NCI-H1092 (cell line): ENCODE measurements at places on chromosomes 12 and 14.

- DNase-seq, result no peak
Measured at GRCh38 chr14:92353447-92353846, 30.5 kb downstream of the SLC24A4 start.

GRCh38 chr12:133217219-133217618, 18.5 kb downstream of the ANHX start:
- DNase-seq, result no peak

DNA sequence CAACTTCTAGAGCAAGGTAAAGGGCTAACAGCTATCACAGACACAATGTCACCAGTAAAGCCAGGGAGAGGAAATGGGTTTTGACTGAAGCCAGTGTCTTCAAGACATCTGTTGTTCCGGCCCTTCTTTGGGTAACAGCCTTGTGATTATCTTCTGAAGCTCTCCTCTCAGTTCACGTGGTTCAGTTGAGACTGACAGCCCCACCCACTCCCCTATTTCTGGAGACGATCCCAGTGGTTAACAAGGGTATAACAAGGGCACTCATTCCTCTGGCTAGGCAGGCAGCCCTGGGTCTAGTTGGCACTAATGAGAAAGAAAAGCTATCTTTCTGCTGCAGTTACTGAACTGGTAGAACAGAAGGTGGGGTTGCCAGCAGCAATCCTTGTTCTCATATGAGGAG, 6.9 kb downstream of the GNPTAB start:
- DNase-seq, result no peak

GRCh38 chr12:110742096-110742717, 484 bp downstream of the PPP1CC start:
- peak; percentile 51 for DNase-seq

DNA sequence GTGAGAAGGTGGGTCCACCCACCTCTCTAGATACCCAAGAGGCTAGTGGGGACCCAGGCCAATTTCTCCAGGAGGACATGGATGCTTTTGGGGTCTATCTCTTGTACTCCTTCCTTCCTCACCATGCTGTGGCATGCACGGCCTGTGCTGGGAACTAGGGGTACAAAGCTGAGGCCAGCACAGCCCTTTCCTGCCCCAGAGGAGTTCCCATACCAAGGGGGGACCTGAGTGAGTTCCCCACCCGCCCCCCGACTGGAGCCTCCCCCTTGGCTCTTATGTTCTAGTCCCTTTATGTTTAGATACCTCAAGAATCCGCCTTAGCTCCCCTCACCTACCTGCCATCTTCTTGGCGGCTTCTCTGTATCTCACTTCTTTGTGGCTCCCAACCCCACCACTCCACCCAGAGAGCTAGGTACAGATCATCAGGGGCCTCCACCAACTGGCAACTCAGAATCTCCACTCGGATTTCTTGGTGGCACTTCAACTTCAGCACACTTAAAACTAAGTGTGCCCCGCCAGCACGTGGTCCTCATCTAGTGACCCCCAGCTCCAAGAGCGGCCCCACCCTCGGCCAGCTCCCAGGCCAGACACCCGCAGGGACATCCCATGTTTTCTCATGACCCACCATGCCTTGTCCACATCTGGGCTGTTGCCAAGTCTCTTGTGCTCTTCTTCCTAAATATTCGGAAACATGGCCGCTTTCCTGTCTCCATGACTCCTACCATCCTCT, 115.2 kb upstream of the RTL1 start:
- no peak for DNase-seq

DNA sequence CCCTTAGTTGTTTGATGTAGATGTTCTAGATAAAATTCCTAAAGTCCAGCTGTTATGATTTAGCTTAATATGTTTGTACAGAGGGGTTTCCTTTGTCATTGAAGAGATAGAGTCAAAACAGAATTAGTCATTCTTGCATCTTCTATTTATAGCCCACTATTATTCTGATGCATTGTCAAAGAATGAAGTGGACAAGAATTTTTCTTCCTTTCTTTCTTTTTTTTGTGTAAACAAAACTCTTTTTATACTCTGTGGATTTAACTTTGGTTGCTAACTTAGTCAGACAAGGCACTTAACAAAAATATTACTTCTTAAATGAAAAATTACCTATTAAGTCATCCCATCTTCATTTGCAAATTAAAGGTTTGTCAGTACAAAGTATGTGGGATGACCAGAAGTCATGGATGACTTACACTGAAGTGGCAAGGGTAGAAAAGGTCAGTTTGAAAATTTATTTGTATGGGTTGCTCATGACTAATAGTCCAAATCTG, 215.6 kb upstream of the DDHD1 start:
- DNase-seq, result no peak

DNA sequence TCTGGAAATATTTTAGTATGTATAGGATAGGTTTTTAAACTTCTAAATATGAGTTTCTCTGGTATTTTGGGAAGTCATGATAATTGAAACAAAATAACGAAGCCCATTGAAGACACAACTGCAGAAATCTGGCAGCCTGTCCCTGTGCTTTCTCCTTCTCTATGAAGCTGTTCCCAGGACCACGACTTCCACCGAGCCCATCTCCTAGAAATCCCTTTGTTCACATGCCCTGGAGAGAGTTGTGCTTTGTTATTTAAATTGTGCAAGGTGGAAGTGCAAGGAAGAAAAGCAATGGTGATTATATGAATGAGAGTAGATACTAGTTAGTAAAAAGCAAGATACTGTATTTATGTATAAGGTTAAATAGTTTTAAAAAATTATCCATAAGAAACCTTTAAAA, 32.2 kb downstream of the STK38L start:
- DNase-seq, result no peak

DNA sequence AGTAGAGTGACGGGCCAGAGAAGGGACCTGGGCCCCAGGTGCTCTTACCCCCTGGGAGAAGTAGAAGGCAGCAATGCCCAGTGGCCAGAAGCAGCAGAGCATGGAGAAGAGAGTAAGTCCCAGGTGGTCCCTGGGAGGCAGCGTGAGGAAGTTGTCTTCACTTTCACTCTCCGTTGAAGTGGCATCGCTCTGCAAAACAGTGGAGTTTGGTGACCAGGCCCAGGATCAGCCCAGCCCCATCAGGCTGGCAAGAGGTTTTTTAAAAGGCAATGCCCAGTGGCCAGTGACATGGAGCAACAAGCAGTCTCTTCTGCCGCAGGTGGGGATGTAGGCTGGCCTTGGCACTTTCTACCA, 18.2 kb downstream of the SYNDIG1L start:
- no peak for DNase-seq

- no peak for DNase-seq
Measured at GRCh38 chr12:92270521-92270920, 124.9 kb upstream of the BTG1 start.

GRCh38 chr14:98162856-98163805, 1108.9 kb downstream of the BCL11B start:
- DNase-seq, result no peak

GRCh38 chr14:99177046-99177655, 94.8 kb downstream of the BCL11B start:
- no peak for DNase-seq

DNA sequence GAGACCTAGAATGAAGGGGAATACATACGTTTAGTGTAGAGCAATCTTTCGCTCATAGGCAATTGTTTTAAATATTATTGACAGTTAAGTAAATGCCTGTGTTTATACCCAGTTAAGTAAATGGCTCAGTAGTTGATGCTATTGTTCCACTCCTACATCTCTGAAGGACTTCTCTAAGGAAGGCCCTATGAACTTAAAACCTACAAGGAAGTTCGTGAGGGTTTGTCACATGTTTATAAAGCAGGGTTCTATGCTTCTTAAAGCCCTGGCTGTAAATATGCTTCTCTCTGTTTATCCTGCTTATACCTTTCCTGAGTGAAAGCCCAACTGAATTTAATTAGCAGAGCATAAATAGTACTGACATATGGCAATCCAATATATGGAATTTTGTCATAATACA, 282.1 kb upstream of the NPAS3 start:
- DNase-seq, result no peak

DNA sequence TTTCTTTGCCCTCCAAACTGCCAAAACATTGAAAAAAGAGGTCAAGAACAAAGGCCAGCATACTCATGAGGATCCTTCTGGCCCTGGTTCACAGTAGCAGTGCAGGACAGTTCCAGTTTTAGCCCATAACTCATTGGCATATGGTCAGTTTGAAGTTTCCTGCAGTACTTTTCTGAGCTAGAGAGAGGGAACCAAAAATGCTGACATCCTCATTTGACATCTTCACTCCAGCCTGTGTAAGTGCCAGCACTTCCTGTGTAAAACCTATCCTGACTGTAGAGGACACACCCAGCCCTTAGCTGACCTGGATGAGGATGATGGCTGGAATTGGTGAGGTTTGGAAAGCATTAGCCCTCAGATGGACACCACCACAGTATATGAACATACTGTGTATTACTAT, 84.1 kb downstream of the FGD4 start:
- DNase-seq, result no peak

- DNase-seq, result peak; percentile 92
Measured at GRCh38 chr14:98633380-98633779, 638.6 kb downstream of the BCL11B start.

GRCh38 chr12:84136862-84137367, 775.7 kb downstream of the SLC6A15 start:
- DNase-seq, result no peak

GRCh38 chr14:37037636-37038387, 134.6 kb downstream of the SLC25A21 start:
- DNase-seq, result no peak

DNA sequence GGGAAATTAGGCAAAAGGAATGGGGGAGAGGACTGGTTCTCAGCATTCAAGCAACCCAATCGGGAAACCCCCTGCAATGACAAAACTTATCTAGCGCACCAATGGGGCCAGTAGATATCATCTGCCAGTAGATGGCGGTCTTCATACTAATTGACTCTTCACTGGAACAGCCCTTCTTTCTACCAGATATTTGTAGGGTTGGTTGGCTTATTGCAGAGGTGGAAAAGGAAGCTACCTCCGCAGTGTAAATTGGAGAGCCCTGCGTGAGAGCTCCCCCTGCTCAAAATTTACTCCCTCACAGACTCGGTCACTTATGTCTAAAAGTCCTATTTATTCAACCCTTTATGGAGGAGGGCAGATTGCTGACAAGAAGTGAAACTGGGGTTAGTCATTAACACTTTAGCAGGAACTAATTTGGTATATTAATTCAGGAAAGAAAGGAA, 166.1 kb upstream of the CCND2 start:
- no peak for DNase-seq

GRCh38 chr12:99765469-99766114, 118.0 kb downstream of the GARIN6 start:
- DNase-seq, result no peak

DNA sequence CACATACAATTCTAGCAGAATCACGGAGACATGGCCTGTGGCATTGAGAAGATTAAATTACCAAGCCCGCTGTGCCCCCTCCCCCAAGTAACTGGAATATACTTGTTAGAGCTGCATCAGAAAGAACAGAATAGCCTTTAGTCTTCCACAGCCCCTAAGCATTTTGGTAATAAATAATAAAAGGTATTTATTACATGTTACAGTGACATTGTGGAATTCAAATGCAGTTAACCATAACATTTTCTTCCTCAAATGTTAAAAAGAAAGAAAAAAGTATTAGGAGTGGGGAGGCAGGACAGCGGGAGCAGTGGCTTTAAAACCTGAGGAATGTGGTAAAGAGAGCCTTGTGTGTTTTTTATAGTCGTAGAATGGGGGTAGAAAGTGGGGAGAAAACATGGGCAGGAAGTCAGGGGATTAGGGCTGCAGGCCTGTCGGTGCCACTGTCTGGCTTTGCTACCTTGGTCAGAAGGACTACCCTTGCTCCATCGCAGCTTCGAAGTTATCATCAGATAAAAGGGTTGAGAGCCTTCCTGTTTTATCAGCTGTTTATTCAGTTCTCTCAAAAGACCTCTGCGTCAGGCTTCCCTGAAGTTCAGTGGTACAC, 255.9 kb downstream of the MSRB3 start:
- DNase-seq, result no peak

DNA sequence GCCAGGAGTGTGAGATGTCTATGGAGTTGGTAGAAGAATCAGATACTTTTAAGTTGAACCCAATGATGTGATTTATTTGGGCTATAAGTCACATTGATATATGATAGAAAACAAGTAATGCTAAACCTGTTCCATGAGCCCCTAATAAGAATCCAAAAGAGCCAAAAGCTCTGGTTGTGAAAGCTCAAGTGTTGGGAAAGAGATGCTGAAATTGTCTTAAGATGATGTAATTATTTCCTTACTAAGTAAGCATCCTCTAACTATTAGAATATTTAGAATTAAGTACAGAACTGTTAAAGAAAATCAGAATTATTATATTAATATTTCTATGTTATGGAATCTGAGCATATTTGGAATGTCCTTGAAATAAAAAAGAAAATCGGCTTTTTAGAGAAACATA, 17.6 kb upstream of the SLC2A13 start:
- no peak for DNase-seq

DNA sequence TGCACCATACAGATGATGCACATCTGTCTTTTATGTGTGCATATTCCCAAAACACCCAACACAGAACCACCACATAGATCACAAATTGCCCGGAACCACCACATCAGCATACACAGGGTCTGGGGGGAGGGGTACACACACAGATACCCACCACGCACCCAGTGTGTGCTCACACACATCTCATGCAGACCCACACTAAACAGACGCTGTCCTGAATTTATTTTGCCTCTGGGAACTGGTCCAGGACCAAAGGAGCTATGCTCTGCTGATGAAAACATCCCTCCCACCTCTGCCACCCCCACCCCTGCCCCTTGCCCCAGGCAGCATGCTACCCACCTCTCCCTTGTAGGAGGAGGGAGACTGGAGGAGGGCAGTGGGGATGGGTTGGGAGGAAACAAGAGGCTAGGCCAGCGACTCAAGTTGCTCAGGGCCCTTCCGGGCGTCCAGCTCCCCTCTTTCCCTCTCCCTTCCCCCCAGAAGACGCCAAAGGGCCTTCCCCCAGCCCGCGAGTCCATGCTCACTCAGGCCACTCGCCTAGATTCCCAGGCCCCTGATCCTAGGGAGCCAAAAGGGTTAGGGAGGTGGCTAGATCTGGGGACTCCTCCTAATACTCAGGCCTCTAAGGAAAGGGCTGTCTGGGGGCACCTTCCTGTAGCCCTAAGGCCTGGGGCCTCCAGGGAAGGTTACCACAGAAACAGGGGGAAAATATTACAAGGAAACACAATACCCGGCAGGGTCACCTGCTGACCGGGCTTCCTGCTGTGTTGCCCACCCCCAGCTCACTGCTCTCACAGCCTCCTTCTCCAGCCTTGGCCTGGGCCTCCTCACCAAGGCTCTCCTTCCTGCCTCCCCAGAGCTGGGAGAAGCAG, 3.1 kb downstream of the HDAC7 start:
- DNase-seq, result no peak

DNA sequence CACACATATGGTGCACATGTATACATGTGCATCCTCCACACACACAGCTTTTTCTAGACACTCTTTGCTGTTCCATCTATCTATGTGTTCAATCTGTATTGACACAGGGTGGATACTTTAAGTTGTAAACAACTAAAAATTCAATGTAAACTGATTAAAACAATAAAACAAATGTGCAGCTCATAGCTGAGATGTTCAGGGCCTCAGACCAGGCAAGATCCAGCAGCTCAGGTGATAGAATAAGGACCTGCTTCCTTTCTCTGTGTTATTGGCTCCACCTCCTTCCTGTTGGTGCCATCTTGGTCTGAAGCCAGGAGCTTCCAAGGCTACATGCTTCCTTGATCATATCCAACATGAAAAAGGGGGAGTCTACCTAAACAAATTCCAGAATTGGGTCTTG, 158.1 kb upstream of the RFLNA start:
- DNase-seq, result no peak

- peak; percentile 73 for DNase-seq
Measured at GRCh38 chr14:76386944-76387782, 11.2 kb downstream of the ESRRB start.

GRCh38 chr12:70840656-70841350, 79.7 kb downstream of the PTPRR start:
- DNase-seq, result no peak

- DNase-seq, result no peak
Measured at GRCh38 chr12:89062996-89063395, 289.3 kb downstream of the DUSP6 start.
